ENCODE measurements at places on chromosomes 2 and 18. TPM values are rescaled to one million over a fixed set of nuclear protein-coding genes. Genes with fewer than 3 reads are reported as not detected.

GRCh38 chr2:100944617-100945432 lies 57.3 kb upstream of the RPL31 start:
- DNase-seq: no peak

DNA sequence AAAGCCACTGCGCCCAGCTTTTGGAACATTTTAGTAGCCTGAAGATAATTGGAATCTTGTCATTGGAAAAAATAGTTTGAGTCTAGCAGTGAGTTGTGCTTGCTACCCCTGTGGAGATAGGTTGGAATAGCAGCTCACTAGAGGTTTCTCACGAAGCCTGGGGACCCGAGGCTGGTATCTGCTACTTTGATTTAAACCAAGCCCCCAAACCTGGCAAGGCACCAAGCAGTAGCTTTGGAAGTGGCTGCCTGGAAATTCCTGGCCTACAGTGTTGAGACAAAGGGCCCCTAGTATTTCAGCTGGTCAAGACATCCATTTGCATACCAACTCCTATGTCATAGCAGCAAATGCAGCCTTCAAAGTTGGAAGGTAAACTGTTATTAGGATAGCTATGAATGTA lies 42.1 kb downstream of the NOP58 start:
- no peak for DNase-seq

DNA sequence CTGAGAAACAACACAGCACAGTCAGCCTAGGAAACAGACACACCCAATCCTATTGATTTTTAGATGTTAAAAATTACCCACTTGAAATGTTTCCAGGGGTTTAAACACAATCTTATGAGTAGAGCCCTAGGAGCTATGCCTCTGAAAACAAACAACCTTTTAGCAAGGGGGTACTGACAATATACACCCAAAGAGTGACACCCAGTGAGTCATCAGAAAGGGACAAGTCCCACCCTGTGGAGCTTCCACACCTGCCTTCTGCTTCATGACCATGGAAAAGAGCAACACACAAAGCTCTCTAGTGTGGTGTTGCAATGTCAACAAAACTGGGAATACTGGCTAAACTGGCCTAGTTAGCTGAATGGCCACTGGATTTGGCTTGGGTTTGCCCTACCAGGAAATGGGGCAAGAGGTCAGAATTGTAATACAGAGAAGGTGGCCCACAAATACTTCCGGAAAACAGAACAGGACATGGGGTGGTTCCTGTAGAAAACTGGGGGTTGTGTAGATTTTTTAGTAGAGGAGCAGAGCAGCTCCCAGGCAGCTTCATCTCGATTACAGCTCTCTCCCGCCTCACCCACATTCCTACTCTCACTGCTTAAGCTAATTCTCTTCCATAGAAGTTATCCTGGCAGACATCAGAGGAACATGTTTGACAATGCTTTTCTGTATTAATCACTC lies 98.2 kb downstream of the GAREM1 start:
- DNase-seq: peak; percentile 83

DNA sequence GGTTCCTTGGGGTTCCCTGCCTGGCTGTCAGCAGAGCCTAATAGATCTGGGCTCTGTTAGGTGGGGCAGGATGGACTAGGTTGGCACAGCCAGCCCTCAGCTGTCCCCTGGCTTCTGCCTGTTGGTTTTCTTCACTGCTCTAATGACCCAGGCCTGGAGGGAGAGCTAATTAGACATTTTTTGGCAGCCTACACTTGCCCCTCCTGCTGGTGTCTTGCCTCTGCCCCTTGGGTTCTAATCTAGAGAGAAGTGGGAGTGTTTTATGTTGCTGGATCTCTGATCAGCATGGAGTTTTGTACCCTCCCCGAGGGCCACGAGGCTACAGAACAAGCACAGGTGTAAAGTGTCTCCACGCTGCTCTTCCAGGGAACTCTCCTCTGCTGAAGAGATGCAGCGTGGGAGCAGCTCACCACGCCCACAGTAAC lies 199.4 kb upstream of the RASGRP3 start:
- no peak for DNase-seq

DNA sequence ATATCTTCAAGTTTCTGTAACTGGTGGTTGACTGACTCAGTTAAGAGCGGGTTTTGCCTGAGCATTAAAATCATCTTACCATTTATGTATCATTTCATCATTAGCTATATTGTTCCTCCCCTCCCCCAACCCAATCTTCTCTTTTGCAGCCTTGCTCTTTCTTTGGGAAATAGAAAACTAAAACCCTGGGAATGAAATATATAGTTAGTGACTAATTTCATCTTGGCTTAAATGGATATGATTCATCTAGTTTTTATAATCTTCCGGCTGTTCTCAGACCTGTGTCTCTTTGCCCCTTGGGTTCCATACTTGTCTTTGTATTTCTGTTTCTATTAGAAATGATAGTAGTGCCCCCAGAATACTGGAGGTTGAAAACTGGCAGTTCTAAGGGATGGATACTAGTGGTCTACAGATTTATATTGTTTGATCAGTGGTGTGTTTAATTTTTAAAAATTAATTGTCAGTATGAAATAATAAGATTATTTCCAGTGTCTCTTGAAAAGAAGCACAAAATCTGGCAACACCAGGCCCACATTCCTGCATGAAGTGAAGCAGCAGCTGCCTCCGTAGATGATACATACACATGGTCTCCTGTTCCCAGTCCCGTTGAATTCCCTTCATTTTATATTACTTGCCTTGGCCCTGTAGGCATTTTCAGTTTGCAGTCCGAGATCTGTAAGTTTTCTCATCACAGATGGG lies 44.5 kb downstream of the PHLPP1 start:
- DNase-seq: no peak

- DNase-seq: no peak
Measured at GRCh38 chr2:149082735-149083134, 44.2 kb downstream of the LYPD6B start.

DNA sequence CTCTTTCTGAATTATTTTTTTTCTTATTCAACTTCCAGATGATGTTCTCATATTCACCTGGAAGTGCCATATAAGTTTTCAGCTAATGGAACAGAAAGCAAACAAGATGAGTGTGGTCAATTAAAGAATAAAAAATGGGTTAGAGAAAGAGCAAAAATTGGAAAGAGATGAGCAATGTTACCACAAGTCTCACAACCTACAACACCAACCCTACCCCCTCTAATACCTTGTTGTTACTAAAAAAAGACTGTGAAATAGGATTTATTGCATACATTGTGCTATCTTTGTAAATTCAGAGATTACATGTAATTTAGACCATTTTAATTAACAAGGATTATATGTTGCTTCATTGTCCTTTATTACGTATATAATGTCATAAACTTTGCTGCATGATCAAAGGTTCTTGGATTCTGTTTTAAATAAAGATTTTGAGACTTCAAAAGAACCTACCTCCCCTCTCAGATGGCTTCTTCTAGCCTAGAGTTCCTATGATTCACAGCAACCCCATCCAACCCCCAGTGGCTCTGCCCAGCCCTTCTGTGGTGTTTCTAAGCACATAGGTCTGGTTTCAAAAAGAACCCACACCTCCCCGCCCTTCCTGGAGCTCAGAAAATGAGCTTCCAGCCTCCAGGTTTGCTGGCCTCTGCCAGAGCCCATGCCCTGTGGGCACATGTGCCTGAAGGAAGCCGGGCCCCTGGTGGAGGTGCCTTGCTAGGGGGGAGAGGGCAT lies 24.7 kb downstream of the LGALSL start:
- DNase-seq: no peak

DNA sequence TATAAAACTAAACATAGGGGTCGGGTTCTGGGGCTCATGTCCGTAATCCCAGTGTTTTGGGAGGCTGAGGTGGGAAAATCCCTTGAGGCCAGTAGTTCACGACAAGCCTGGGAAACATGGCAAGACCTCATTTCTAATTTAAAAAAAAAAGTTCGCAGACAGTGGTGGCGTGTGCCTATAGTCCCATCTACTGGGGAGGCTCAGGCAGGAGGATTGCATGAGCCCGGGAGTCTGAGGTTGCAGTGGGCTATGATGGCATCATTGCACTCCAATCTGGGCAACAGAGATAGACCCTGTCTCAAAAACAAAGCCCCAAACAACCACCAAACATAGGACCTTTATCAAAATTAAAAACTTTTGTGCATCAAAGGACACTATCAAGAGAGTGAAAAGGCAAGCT lies 9.8 kb upstream of the HAAO start:
- no peak for DNase-seq

- no peak for DNase-seq
Measured at GRCh38 chr2:143571747-143572146, 442.5 kb downstream of the ARHGAP15 start.

DNA sequence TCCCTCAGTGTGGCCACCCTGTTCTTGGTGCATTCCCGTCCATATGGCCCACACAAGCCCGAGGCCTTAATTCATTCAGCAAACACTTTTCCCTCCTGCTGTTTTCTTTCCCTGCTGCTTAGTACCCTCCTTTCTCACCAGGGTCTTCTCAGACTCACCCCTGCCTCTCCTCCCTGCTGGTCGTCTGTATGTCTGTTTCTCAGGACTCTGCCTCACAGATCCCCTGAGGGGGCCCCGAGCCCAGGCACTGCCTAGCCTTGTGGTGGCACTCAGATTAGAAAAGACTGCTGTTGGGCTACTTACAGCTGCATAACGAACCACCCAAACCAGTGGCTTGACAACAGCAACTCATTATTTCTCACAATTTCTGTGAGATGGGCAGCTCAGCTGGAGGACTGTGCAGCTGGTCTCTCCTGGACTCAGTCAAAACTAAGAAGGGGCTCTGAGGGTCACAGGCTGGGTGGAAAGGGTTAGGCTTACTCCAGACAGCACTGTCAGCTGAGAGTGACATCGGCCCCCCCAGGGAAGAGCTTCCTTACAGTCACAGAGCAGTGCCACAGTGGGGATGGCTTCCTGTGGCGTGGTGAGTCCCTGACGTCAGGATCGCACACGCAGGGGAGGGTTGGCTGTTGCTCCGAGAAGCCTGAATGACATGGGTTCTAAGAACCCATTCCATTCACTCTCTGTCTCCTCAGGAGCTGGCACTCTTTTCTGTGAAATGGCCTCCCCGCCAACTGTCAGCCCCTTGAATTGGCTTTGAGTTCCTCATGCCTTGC lies 139.0 kb downstream of the UXS1 start:
- no peak for DNase-seq

GRCh38 chr2:62205554-62205953 lies 9.6 kb downstream of the B3GNT2 start:
- no peak for DNase-seq

The TEKT4 gene
- not detected for total RNA-seq

DNA sequence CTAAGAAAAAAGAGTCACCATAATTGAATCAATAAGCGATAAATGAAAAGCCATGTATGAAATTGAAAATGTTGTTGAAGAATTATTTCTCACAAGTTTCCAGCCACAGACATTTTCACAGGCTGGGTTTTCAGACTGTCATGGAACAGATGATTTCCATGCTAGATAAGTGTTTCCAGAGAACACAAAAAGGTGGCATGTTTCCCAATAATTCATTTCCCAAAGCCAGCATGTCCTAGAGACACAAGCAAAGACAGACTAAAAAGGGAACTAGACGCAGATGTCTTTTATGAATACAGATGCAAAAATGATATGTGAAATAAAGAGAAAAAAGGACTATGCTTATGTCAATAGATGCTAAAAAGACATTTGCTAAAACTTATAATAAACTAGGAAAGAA lies 255.1 kb downstream of the EIPR1 start:
- DNase-seq: no peak

GRCh38 chr2:24490181-24490689 lies 819 bp upstream of the NCOA1 start:
- DNase-seq: no peak

- no peak for DNase-seq
Measured at GRCh38 chr2:200795028-200795440, 16.7 kb upstream of the BZW1 start.

The KIF1A gene
- total RNA-seq: not detected

GRCh38 chr2:97834610-97835009 lies 121.2 kb downstream of the ZAP70 start:
- DNase-seq: no peak

DNA sequence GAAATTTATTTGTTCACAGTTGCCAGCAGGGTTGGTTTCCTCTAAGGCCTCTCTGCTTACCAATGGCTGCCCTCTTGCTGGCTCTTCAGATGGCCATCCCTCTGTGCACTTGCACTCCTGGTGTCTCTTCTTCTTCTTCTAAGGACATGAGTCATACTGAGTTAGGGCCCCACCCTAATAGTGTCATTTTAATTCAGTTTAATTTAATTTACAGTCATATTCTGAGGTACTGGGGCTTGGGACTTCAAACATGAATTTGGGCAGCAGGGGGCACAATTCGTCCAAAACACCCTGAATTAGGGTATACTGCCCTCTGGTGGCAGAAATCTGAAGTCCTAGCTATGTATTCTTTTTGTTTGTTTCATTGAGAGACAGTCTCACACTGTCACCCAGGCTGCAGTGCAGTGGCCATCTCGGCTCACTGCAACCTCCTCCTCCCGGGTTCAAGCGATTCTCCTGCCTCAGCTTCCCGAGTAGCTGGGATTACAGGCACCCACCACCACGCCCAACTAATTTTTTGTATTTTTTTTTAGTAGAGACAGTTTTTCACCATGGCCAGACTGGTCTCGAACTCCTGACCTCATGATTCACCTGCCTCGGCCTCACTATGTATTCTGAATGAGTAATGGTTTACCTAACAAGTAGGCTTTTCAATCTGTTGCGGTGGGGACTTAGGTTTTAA lies 19.8 kb downstream of the SLC4A1AP start:
- peak; percentile 92 for DNase-seq

Measured in Caki2 (cell line).